ENCODE measurements at places on chromosomes 16 and 17.

DNA sequence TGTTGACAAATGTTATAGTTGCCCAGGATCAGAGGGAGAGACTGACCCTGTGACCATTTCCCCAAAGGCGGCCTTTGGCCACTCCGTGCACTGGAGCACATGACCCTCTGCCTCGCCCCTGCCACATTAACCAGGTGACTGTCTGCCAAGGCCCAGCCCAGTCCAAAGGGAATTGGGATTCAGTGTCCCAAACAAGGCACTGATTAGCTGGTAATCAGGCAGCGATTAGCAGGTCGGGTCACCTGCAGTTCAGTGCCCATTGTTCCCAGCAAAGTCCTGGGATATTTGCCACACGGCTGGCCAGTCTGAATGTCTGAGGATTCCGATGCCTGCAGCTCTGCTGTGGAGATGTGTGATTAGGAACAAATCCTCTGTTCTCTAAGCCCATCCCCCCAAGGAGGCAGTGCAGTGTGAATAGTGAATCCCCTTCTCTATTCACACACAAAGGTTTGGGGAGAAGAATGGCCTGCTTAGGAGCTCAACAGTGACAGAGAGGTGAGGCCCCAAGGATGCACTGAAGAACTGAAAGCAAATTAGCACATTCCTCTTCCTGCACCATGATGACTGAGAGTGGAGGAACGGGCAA lies 123.1 kb upstream of the MAF start:
- no peak for DNase-seq

GRCh38 chr16:9107025-9107970 lies 15.9 kb downstream of the HAPSTR1 start:
- no peak for DNase-seq

DNA sequence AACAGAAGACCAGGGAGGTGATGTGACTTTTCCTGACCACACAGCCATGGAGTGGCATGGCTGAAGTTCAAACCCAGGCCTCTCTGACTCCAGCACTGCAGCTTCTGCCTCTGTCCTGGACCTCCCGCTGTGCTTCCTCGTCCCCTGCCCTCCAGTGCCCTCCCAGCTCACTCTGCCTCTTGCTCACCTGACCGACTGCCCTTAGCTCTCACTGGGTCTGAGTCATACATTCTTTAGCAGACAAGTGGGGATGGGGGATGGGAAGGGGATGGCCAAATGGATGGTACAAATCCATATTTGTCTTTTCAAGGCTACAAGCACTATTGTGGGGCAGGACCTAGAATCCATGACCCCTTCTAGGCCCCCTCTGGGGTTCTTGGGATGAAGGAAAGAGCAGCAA lies 33.0 kb downstream of the PITPNM3 start:
- DNase-seq: no peak

- peak; percentile 30 for DNase-seq
These were observed 138.9 kb upstream of the CES5A start for GRCh38 chr16:56013962-56014552.

DNA sequence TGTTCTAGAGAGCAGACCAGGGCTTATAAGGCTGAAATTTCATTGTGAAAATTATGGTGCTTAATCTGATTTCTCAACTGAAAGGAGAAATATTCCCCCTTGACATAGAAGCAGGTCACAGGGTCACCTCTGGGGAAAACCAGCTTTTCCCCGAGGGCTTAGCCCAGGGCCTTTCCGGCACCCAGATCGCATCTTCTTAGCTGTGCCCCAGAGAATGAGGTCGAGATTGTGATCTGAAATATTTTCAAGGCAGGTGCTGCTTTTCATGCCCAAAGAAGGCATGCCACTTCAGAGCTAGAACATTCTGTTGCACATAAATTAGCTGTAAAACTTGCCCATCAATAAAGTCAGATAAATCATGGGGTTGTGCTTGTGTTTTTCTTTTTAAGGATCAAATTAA lies 25.4 kb upstream of the ARHGAP17 start:
- DNase-seq: no peak

- DNase-seq: no peak
These were observed 66.9 kb upstream of the MPHOSPH6 start for GRCh38 chr16:82236875-82237274.

DNA sequence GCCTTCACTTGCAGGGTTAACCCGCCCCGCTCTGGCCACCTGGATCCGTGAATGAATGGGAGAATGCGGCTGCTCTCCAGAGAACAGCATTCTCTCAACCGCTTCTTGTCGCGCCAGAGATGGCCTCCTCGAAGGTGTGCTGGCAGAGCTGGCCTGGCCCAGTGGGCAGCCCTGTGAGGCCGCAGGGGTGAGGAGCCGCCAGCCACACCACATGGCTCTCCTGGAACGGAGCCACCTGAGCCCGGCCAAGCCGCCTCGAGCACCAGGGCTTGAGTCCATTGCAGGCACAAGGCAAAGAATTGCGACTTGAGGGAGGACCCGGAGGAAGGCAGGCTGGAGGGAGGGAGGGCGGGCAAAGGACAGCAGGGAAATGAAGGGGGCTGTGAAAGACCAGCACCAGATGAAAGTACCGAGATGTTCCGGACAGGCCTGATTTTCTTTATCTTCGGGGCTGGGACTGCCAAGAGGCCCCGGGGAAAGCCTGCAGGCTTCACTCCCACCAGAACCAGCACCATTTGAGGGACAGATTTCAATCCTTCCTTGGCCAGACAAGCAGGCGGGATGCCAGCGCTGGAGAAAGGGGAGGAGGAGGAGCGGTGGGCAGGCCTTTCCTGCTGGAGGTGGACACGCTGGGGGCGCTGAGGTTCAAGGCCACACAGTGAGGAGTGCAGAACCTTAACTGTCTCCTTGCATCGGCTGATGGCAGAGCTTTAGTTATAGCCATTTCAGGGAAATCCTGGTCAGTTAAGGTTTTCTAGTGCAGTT lies 69.4 kb downstream of the MRC2 start:
- no peak for DNase-seq

Data from activated CD4-positive, alpha-beta T cell treated with anti-CD3 and anti-CD28 coated beads, Interleukin-2, amount 50 U/mL, for 16 hours (primary cell).